ENCODE measurements at places on chromosomes 7 and 10. TPM values are rescaled to one million over a fixed set of nuclear protein-coding genes. Genes with fewer than 3 reads are reported as not detected.

The SPDYE2 gene
- total RNA-seq: not detected

The TMEM176B gene
- 2.2 TPM for total RNA-seq

The DGKI gene
- 0.39 TPM for total RNA-seq

The CRPPA gene
- total RNA-seq: 0.15 TPM

The RBP4 gene
- total RNA-seq: not detected

The RGR gene
- not detected for total RNA-seq

The ATOH7 gene
- total RNA-seq: not detected

The CYP3A5 gene
- total RNA-seq: 9.9 TPM

- no peak for DNase-seq
These were observed 8.6 kb downstream of the PRKG1 start for GRCh38 chr10:51082857-51083256.

GRCh38 chr7:132998763-132999162 is 83.1 kb downstream of the CHCHD3 start:
- no peak for DNase-seq

GRCh38 chr7:18671176-18671575 is 175.6 kb downstream of the HDAC9 start:
- no peak for DNase-seq

- peak; percentile 11 for DNase-seq
These were observed 80.8 kb downstream of the ARHGAP22 start for GRCh38 chr10:48523820-48524758.

DNA sequence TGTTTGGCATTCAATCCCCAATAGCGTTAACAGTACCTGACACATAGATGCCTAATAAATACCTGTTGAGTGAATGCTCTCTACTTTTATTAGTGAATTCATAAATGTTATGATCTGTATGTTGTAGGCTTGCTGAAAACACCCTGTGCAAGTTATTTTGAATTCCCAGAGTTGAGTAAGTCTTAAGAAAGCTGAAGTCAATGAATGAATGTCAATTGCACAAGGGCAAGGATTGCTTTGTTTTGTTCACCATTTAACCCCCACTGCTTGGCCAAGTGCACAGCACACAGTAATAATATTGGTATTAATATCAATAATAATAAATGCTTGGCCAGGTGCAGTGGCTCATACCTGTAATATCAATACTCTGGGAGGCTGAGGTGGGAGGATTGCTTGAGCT is 10.2 kb downstream of the CPA1 start:
- no peak for DNase-seq

DNA sequence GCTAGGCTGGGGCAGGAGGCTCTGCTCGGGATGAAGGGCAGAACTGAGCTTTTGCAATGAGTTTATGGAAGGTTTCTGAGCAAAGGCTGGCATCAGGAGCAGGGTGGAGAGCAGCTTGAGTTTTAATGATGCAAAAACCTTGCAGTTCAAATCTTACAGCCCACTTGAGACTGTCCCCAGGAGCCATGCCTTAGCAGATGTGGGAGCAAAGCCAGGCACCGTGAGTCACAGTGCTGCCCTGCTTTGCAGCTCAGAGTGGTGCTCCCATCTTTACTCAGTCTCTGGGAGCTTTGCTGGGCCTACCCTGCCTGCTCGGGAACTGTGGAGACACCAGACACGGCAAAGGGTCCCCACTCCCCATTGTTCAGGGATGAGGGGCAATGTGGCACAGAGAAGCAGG is 122.4 kb upstream of the NPS start:
- DNase-seq: no peak

- peak; percentile 32 for DNase-seq
These were observed 115.9 kb upstream of the EEPD1 start for GRCh38 chr7:36037121-36037662.

- peak; percentile 48 for DNase-seq
These were observed 177.9 kb downstream of the SKAP2 start for GRCh38 chr7:26686448-26686981.

GRCh38 chr7:101172854-101173751 is 7.0 kb downstream of the NAT16 start:
- DNase-seq: peak; percentile 83

DNA sequence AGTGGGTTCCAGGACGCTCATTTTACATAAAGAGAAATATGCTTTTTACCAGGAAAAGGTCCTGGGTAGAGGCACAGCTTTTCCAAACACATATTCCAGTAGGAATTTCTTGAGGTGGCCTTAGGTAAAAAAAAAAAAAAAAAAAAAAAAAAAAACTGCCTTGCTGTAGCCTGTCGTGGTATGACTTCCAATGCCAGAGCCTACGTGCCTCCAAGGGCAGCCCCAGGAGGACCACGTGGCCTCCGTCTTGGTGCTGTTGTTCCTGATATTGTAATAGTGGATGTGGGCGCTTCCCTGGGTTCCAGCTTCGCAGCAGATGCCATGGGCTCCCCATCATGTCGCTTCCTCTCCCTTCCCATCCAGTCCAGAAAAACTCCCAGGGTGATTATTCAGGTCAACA is 49.3 kb downstream of the PRKAG2 start:
- no peak for DNase-seq

GRCh38 chr7:25835197-25835596 is 316.8 kb upstream of the NFE2L3 start:
- DNase-seq: no peak

DNA sequence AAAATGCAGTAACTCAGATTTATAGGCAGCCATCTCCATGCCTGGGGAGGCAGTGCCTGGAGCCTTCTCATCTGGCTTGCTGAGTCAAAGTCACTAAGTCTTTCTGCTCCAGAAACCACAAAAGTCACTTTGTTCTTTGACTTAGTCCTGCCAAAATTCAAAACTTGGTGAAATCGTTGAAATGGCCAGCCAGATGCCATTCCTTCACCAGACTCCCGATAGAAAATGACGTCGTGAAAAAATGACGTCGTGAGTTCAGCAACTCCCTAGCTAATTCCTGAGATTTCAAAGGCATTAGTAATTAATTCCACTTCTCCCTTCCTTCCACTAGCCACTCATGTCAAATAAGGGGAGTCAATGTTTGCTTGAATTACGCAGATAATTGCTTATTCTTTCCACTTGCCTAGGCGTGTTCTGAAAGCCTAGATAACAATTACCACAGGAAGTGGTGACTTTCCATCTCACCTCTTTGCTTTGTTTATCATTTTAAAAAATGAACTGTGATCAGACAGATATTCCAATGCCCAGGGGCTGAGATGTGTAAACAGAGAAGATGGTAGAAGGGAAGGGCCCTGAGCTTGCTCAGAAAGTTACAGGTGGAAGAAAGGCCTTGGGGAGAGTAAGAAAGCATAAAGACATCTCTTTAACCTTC is 48.5 kb upstream of the OSBPL3 start:
- DNase-seq: peak; percentile 37

- DNase-seq: peak; percentile 85
These were observed 88.7 kb upstream of the MYL10 start for GRCh38 chr7:101717628-101718357.

- peak; percentile 70 for DNase-seq
These were observed 25.5 kb downstream of the VOPP1 start for GRCh38 chr7:55546814-55547213.

- no peak for DNase-seq
These were observed 40.3 kb downstream of the HIPK2 start for GRCh38 chr7:139737221-139738100.

GRCh38 chr10:6657196-6657595 is 77.1 kb upstream of the PRKCQ start:
- no peak for DNase-seq

GRCh38 chr10:51937308-51938140 is 238.1 kb upstream of the CSTF2T start:
- no peak for DNase-seq

- no peak for DNase-seq
These were observed 136.7 kb downstream of the VIPR2 start for GRCh38 chr7:159007996-159008389.

- no peak for DNase-seq
These were observed 24.4 kb upstream of the GIMAP2 start for GRCh38 chr7:150660939-150661613.

GRCh38 chr7:97020601-97020995 is 4.0 kb downstream of the DLX5 start:
- DNase-seq: peak; percentile 37

GRCh38 chr7:64890761-64891362 is 12.2 kb upstream of the ZNF273 start:
- no peak for DNase-seq

- DNase-seq: no peak
These were observed 167.8 kb upstream of the ITGB1 start for GRCh38 chr10:33125522-33126517.

DNA sequence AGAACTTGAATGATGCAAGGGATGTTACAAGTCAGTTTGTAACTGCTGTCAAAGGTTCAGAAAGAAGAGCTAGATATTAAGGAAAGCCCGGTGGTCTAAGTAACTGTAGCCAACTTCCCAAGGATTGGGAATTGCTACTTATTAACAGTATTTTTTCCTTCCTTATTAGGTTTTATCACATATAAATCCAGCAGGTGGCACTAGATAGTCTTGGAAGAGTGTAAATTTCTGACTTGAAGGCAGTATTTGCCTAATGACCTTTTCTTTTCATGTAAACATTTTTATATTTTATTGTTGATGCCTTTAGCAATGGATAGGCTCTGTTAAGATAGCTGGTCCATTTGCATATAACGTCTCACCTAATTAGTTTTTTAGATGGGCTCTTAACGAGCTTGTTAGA is 51.2 kb downstream of the ANLN start:
- DNase-seq: peak; percentile 55

DNA sequence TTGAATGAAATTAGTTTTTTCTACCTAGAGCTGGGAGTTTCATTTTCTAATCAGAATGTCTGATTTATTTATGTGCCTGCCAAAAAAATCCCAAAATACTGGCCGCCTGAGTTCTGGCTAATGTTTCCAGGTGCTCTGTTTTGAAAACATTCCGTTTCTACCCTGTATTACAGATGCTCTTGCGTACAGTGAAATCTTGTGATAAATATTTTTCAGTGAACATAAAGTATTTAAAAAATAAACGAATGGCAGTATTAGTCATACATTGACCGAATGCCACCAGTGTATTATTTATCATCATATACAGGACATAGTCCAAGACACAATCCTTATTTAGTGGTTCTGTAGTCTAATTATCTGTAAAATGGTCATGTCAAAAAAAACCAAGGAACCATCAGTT is 102.8 kb downstream of the KAT6B start:
- DNase-seq: no peak

DNA sequence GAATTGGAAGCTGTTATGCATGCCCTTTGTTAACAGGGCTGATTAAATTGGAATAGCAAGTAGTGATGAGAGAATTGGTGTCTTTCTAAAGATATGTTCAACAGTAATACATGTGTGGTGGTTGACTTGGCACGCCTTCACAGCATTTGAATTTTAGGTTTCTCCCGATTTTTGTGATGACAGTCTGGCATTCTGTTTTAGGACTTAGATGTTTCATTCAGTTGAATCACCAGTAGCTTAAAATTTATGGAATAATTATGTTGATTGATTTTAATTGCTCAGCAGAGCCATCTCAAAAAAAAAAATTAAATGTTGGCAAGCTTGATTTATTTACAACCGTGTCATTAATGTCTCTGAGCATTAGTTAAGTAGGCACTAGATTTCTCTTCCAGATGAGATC is 219.7 kb downstream of the CSTF2T start:
- DNase-seq: no peak

- DNase-seq: no peak
These were observed 72.4 kb upstream of the LOXL4 start for GRCh38 chr10:98340261-98340939.

- no peak for DNase-seq
These were observed 66.7 kb downstream of the CREB3L2 start for GRCh38 chr7:137934941-137935883.

DNA sequence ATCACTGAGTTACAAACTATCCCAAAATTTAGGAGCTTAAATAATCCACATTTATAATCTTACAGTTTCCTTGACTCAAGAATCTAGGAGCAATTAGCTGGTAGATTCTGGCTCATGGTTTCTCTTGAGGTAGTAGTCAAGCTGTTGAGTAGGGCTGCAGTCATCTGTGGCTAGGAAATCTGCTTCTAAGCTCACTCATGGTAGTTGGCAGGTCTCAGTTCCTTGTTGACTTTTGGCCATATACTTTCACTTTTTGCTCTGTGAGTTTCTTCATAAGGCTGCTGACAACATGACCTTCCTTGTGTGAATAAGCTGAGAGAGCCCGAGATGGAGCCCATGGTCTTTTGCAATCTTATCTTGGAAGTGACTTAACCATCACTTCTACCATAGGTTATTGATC is 10.8 kb upstream of the ETV1 start:
- DNase-seq: no peak

DNA sequence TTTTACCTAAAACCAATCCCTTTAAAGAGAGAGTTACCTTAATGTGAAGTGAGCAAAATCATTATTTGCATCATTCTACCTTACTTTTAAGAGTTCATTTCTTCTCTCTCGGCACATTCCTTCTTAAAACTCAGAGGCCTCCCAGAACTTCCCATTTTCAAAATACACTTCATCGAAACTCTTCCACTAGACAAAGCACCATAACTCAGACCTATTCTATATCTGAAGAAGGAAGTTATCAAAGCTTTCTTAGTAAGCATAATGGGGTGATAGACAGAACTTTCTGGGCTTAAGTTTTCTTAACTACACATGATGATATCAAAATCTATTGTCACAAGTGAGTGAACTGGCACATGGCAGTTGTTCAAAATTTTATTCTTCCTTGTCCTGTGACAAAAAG is 24.6 kb upstream of the GNAT3 start:
- DNase-seq: no peak

DNA sequence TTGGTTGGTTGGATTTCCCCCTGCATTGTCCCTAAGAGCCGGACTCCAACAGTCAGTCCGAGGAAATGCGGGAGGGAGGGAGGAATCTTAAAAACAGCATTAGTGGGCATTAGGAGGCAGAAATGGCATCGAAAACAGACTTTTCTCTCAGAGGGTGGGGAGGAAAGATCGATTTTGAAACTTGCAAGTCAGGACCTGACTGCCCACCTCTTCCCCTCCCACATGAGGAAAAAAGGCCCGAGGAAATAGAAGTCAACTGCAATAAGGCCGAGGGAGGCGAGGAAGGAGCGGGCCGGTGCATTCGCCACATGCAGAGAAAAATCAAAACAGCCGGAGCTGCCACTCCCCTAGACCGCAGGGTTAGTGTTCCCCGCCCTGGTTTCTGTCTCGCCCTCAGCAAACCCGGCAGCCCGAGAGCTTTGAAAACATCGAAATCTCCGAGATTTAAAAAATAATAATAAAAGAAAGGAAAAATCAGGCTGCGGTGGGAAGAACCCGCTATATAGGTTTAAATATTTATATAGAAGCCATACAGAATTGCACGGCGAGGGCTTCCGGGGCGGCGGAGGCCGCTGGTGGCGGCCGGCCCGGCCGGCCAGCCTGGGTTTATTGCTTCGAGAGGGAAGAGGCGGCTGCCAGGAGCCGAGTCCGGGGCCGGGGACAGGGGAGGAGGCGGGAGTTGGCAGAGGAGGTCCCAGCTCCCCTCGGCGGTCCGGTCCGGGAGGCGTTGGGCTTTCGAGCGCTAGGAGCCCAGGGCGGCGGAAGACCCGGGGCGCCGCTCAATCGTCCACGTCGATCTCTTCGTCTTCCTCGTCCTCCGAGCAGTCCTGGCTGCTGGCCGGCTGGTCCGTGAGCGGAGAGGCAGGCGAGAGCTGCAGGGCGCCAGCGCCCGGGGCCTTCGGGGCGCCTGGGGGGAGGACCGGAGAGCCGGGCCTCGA is 2.5 kb downstream of the LBX1 start:
- DNase-seq: no peak

GRCh38 chr7:122413339-122413738 is 108.8 kb upstream of the FEZF1 start:
- DNase-seq: no peak

- DNase-seq: no peak
These were observed 185.7 kb downstream of the ELFN1 start for GRCh38 chr7:1855725-1856160.

GRCh38 chr10:132724446-132724845 is 61.5 kb downstream of the NKX6-2 start:
- no peak for DNase-seq

GRCh38 chr7:138603549-138604318 is 97.4 kb downstream of the SVOPL start:
- DNase-seq: no peak
